ENCODE measurements at places on chromosomes 1 and 21.

- DNase-seq: no peak
Measured at GRCh38 chr1:153265457-153265856, 6.0 kb downstream of the LORICRIN start.

- peak; percentile 99 for DNase-seq
Measured at GRCh38 chr21:37072988-37073416, at the start of the genes PIGP and TTC3. PIGP (minus strand) TSS chr21:37073071; CDS start chr21:37072515, 556 bp downstream. TTC3 (plus strand) TSS chr21:37073254; CDS start chr21:37087258, 14,004 bp downstream.

GRCh38 chr1:62294261-62294660, 25.0 kb downstream of the KANK4 start:
- DNase-seq: no peak

DNA sequence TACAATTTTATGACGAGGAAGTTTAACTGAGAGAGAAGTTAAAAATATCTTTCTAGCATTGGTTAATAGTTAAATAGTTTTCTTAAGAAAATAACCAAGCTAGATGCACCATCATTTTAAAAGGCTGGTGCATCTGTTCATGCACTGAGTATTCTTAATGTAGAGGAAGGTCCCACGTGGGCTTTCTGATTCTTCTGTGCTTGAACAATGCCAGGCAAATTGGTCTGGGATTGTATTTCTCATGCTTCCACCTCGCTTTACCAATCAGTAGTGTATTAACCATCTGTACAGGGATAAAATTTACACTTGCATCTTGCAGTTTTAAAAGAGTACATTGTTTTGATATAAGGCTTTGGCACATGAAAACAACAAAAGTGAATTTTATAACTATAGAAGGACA, 47.4 kb upstream of the MTF2 start:
- DNase-seq: no peak

DNA sequence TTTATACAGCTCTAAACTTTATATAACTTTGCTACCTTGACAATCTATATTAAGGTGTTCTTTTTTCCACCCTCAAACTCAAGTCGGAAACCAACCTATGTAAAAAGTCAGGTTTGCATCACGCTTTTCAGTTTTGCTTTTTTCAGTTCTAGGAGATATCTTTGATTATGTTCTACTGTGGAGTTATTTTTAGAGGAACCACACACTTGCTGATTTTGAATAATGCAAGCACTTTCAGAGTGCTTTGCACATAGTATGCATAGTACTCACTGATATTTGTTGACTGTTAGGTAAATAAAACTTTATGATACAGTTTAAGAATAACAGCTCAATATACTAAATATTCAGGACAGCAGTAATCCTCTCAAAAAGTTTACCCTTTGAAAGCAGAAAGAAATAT, 564.2 kb upstream of the ZRANB2 start:
- DNase-seq: no peak

DNA sequence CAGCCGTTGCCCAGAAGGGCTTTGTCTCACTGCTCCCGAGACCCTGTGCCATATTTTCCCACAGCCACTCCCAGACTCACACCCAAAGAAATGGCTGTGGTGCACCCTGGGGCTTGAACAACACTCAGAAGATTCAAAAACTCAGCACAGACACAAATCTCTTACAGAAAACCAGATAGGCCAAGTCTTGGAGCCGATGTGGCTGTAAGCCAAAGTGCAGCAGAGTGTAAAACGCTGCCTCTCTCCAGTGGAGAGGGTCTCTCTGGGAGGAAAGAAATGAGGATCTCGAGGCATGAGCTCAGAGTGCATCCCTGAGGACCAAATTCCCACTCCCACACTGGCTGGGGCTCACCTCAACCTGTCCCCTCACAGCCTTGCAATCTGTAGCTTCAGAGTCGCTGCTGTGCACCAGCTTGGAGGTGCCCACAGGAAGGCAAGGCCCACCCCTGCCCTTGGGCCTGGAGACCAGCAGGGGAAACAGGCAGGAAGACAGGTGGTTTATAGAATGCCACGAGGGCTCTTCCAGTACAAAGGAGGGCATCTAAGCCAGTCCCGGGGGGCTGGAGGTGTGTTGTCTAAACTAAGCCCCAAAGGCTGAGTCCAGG, 171.3 kb upstream of the AJAP1 start:
- no peak for DNase-seq

DNA sequence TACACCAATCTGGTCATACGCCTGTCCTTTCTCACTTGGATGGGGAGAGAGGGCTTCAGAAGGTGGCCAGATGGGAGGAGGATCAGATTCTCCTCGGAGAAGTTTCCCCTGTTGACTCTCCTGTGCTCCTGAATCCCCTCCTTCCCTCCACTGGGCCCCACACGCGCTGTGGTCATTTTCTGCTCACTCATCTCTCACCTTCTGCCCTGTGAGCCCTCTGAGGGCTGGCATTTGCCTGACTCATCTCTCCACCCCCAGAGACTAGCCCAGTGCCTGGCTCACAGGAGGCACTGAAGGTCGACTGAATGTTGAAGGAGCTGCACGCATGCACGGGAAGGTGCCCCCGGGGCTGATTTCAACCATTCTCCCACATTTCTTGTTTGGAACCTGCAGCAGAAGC, 14.2 kb downstream of the ABCA4 start:
- no peak for DNase-seq

- no peak for DNase-seq
Measured at GRCh38 chr1:203342192-203342940, 8.6 kb downstream of the FMOD start.

GRCh38 chr1:168408539-168408865, 127.8 kb downstream of the TBX19 start:
- no peak for DNase-seq

- no peak for DNase-seq
Measured at GRCh38 chr21:45262616-45263015, 25.1 kb downstream of the POFUT2 start.

DNA sequence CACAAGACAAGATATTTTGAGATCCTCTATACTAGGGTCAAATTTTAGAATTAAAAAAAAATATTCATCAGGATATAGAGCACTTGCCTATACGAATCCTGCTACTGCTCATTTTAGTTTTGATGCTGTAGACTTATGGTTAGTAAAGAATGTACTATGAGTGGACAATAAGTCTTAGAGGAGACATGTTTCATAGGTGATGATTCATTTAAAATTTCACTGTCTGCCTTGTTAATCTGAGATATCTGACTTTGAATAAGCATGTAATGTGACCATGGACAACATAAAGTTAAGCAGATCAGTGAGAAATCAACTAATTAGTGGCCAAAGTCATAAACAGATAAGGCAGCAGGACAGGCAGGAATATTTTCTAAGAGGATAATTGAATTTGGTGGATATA, 106.8 kb upstream of the HP1BP3 start:
- DNase-seq: no peak

DNA sequence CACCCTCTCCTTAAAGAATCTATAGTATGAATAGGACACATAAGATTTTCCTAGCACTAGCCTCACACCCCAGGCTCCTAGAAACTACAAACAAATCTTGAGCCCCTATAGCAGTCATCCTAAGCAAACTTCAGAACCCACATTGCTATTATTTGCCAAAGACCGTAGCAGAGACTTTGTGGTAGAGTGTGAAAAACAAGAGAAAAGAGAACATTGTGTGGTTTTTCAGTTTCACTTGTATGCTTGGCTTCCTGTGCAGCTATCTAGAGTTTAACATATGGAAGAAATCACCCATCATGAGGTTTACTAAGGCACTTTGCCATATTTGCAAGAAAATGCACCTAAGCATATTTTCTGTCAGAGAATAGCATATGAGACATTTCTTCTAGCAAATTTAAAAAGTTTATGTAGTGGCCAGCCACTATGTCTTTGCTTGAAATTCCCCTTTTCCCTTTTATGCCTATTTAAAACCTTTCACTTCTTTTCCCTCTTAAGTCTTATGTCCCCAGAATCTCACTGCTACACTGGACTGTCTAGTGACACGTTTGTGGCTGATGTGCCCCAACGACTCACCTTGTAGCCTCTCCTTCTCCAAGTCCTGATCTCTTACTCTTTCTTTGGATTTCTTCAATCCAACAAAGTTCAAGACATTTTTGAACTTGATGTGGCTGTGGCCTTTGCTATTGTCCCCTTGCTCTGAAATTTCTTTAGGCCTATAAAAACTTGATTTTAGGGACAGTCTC, 25.6 kb downstream of the CCDC190 start:
- DNase-seq: no peak
